ENCODE measurements at places on chromosomes 13 and 19.

DNA sequence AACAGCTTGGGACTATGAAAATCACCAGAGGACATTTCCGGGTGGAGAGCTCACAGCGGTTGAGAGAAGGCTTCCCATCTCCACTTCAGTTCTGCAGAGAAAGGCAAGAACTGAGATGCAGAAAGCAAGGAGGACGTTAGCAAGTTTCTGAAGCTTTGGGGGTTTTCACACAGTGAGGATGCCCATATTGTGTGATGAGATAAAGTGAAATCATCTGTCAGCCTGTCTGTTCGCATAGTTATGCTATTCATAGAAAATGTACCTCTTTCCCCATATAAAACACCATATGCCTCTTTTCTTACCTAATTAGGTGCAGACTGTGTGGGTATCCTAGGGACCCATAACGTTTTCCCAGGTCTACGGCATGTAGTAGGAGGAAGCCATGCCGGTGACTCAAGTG is 27.5 kb downstream of the ZIC5 start:
- no peak overlapping the region for H3K4me3 ChIP-seq
- H3K4me1 ChIP-seq = peaks cover 23% of the 10 kb centered on the region
- no peaks in the 10 kb centered on the region for H3K36me3 ChIP-seq
- H3K27me3 ChIP-seq = peaks cover 1% of the 10 kb centered on the region

DNA sequence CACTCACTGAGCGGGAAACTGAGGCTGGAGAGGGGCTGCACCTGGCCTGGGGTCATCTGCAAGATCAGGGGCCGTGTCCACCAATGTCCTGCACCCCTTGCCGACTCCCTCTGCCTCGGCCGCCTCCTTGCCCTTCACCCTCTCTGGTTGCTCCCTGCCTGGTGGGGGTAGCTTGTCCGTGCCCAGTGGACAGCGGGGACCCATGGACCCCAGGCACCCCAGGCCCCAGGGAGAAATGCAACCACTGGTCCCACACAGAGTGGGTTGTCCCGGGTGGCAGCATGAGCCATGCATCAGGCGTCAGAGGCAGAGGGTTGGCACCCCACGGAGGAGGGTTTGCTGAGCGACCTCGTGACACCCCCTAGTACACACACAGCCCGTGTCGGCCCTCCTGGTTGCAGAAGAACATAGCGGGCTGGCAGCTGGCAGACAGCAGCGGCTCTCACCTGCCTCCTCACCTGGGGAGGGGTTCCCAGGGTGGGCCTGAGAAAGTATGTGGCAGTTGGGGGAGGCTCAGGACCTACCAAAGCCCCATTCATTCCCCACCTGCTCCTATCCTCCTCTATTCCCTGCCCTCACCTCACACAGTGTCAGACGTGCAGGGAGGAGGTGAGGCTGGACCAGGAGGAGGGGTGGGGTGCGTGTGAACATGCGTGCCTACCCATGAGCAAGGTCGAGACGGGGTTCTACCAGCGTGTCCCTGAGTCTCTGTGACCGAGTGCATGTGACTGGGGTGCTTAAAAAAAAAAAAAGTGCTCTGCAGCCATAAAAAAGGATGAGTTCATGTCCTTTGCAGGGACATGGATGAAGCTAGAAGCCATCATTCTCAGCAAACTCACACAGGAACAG is 8.7 kb downstream of the ADAMTSL5 start:
- peaks cover 3% of the 10 kb centered on the region for H3K36me3 ChIP-seq
- H3K4me3 ChIP-seq = no peak overlapping the region
- peaks cover 4% of the 10 kb centered on the region for H3K27me3 ChIP-seq

DNA sequence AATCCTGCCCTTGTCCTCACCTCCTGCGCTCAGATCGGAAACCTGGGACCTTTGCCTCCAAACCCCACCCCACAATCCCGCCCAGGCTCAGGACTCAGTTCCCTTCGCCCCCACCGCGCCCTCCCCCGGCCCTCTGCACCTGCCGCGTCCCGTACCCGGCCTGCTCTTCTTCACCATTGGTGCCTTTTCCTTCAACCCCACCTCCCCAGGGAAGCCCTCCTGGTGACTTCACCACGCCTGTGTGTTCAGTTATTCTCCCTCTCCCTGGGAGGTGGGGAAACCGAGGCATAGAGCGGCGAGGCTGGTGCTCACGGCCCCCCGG is 19.3 kb upstream of the TCF3 start:
- H3K27ac ChIP-seq = peak overlapping the region; percentile 24
- H3K4me3 ChIP-seq = peak overlapping the region; percentile 15
- H3K27me3 ChIP-seq = peaks cover 36% of the 10 kb centered on the region
- H3K36me3 ChIP-seq = peaks cover 4% of the 10 kb centered on the region
- no peaks in the 10 kb centered on the region for H3K4me1 ChIP-seq

- peaks cover 5% of the 10 kb centered on the region for H3K36me3 ChIP-seq
- DNase-seq = no peak
- no peaks in the 10 kb centered on the region for H3K4me1 ChIP-seq
- no peak overlapping the region for H3K4me3 ChIP-seq
- H3K27me3 ChIP-seq = peaks cover 3% of the 10 kb centered on the region
- no peak overlapping the region for H3K27ac ChIP-seq
Measured at GRCh38 chr19:947707-948539, 22.1 kb downstream of the ARID3A start.

GRCh38 chr13:48412881-48413351 is at the start of gene LPAR6:
LPAR6 (minus strand) TSS chr13:48413113; CDS start chr13:48412423, 690 bp downstream.
- H3K27me3 ChIP-seq = no peaks in the 10 kb centered on the region
- peaks cover 18% of the 10 kb centered on the region for H3K4me1 ChIP-seq
- H3K4me3 ChIP-seq = peak within 1 kb of the TSS; percentile 100
- peaks cover 44% of the 10 kb centered on the region for H3K36me3 ChIP-seq

- no peak for DNase-seq
- H3K36me3 ChIP-seq = peaks cover 41% of the 10 kb centered on the region
- no peak overlapping the region for H3K4me3 ChIP-seq
Measured at GRCh38 chr19:42196011-42197001, 21.2 kb downstream of the DEDD2 start.

- no peak overlapping the region for H3K27ac ChIP-seq
- no peak for DNase-seq
- H3K27me3 ChIP-seq = peaks cover 5% of the 10 kb centered on the region
- peaks cover 3% of the 10 kb centered on the region for H3K4me1 ChIP-seq
- H3K4me3 ChIP-seq = no peak overlapping the region
Measured at GRCh38 chr19:49214701-49215100, 57.1 kb downstream of the TRPM4 start.

DNA sequence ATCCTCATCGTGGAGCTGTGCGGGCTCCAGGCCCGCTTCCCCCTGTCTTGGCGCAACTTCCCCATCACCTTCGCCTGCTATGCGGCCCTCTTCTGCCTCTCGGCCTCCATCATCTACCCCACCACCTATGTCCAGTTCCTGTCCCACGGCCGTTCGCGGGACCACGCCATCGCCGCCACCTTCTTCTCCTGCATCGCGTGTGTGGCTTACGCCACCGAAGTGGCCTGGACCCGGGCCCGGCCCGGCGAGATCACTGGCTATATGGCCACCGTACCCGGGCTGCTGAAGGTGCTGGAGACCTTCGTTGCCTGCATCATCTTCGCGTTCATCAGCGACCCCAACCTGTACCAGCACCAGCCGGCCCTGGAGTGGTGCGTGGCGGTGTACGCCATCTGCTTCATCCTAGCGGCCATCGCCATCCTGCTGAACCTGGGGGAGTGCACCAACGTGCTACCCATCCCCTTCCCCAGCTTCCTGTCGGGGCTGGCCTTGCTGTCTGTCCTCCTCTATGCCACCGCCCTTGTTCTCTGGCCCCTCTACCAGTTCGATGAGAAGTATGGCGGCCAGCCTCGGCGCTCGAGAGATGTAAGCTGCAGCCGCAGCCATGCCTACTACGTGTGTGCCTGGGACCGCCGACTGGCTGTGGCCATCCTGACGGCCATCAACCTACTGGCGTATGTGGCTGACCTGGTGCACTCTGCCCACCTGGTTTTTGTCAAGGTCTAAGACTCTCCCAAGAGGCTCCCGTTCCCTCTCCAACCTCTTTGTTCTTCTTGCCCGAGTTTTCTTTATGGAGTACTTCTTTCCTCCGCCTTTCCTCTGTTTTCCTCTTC is 6.3 kb downstream of the MYADM start:
- H3K4me3 ChIP-seq = peak overlapping the region; percentile 91
- H3K36me3 ChIP-seq = peaks cover 50% of the 10 kb centered on the region
- H3K4me1 ChIP-seq = peaks cover 47% of the 10 kb centered on the region
- no peak for DNase-seq
